ENCODE measurements at places on chromosomes 1 and 21.

DNA sequence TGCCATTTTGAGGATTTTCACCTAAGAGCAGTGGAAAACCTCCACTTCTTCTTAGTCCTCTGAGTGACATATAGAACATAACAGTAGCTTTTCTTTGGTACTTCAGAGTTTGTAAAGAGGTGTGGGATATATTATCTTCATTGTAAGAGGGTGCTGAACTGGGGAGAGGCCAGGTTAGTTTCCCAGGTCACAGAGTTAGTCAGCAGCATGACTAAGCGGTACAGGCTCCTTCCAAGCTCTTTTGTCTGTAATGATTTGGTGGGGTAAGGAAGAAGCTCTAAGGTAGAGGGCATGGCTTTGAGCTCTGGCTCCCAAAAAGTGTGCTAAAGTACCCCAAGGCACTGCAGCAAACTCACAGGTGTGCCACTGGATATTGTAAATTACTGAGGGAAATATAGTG lies 325.0 kb upstream of the PLXNA2 start:
- DNase-seq = no peak

DNA sequence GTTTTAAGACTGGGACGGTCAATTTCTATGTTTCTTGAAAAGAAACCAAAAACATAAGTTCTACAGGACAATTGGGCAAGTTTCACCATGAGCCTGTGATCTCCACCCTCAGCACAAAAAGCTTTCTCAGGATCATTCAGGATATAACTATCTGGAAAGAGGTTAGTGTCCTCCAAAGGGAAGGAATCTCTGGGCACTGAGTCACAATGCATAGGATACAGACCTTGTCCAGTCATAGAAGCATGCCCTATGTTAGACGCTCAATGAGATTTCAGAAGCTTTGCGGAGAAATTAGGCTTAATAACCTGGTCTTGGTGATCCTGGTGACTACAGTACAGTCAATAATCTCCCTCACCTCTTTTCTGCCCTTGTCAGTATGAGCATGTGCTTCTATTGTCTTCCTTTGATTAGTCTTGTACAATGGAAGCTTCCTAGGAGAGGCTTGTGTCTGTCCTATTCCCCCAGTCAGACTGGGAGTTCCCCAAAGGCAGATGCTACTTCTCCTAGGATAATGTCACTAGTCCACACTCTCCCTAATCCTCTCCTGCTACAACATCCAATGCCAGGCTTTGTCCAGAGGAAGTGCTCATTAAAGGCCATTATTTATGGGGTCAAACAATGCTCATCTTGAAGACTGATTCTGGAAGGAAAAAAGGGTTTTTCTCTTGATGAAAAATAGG lies 97.4 kb downstream of the KCNH1 start:
- DNase-seq = no peak

- DNase-seq = no peak
These were observed 3.1 kb upstream of the BLACAT1 start for GRCh38 chr1:205458777-205459566.

DNA sequence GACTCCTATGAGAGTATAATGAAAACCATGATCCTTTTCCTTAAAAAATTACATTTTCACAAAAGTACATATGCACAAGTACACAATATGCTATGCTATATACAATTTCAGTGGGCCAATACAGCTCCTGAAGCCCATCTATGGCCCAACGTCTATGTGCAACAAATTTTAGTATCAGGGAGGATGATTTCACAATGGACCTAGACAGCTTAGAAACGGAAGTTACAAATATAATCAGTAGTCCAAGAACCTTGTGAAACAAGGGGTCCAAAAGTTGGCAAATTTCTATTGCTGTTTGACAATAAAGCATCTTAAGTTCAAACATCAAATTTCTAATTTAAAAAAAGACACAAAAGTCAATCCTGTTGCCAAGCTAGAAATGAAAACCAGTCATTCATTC lies 87.0 kb downstream of the DPYD start:
- DNase-seq = no peak

- no peak for DNase-seq
These were observed 178.0 kb downstream of the CAMTA1 start for GRCh38 chr1:6962996-6963911.

GRCh38 chr21:16005996-16006395 lies 276.2 kb downstream of the USP25 start:
- DNase-seq = no peak

- no peak for DNase-seq
These were observed 240.5 kb downstream of the TGFB2 start for GRCh38 chr1:218585511-218586184.

DNA sequence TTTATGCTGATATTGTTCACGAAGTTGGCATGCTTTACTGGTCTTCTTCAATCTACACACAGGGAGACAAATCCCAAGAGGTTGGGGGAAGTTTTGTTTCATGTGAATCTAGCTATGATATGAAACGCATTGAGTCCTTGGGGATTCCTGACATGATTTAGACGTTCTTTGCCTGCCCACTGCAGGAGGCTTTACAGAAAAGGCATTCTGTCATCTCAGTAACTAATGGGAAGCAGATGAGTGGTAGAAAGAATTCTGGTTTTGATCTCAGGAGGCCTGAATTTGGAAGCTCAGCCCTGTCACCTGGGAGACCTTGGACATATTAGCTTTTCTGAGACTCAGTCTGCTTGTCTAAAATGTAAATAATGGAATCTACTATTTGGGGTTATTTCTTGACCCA lies 383.0 kb upstream of the NFIA start:
- DNase-seq = no peak

DNA sequence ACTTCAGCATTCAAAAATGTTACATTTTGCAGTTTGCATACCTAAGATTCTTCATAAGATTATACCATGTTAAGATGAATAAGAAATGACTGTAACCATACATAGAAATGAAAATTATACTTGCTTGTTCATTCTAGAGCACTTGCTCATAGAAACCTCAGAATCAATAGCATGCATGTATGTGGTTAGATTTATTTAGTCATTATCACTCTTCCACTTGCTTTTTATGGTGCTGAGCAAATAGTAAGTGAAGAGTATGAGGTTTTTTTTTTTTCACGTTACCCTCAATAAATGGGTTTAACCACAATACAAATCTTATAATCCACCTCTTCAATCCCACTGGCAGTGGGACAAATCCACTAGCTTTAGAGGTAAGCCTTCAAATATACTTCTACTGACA lies 84.7 kb downstream of the LRRC53 start:
- DNase-seq = no peak

- no peak for DNase-seq
These were observed 537.3 kb upstream of the PLXNA2 start for GRCh38 chr1:208781391-208782045.

DNA sequence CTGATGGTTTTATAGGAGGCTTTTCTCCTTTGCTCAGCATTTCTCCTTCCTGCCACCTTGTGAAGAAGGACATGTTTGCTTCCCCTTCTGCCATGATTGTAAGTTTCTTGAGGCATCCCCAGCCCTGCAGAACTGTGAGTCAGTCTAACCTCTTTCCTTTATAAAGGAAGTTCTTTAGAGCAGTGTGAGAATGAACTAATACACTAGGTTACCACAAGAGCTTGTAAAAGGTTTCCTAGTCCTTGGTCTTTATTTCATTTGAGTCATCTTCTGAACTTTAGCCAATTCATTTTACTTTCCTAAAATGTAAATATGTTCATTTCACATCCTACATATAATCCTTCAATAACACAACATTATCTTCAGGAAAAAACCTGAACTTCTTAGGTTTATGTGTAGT lies 365.3 kb downstream of the HHIPL2 start:
- no peak for DNase-seq

DNA sequence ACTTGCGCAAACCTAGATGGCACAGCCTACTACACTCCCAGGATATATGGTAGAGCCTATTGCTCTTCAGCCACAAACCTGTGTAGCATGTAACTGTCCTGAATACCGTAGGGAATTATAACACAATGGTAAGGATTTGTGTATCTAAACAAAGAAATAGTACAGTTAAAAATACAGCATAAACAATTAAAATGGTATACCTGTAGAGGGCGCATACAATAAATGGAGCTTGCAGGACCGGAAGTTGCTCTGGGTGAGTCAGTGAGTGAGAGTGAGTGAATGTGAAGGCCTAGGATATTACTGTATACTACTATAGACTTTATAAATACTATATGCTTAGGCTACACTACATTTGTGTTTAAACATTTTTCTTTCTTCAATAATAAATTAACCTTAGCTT lies 99.3 kb downstream of the PLD5 start:
- no peak for DNase-seq

DNA sequence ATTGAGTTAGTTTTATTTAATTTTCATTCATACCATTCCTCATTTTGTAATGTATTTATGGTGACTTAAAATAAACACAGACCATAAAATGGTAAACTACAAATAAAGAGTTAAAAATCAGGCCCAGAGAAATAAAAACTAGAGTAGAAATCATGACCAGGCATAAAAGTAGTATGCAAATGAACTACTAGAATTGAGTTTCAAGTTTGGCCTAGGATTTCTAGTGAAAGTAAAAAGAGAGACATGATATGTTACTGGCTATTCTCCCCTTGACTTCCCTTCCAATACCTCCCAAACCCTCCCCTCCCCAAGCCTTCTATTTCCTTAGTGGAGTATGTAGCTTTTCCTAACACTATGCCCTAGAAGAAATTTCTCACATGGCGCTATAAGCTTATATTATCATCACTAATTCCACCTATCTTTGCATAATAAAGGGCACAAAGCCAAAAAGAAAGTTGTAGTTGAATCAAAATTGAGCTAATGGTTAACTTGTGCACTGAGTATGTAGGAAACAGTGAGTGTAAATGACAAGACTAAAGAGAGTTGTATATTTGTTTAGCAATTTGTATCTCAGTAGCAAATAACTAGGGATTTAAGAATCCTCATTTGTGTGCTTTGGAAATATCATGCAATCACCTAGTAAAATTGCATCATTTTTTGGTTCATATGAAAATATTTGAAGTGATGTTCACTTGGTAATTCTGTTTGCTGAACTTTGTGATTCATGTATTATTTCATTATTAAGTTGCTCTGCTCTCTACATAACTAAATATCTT lies 29.7 kb upstream of the CDC14A start:
- DNase-seq = peak; percentile 15

DNA sequence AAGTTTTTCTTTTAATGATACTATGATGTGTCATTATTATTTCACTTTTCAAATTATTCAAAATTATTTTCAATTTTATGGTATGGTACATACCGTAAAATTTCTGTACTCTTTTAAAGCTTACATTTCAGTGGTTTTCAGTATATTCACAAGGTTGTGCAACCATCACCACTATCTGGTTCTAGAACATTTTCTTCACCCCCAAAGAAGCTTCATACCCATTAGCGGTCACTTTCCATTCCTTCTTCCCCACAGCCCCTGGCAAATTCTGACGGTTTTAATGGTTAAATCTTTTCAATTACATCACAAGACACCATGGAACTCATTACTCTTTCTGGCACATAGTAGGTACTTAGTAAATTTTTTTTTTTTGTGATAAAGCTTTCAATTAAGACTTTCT lies 22.8 kb upstream of the ATP5PO start:
- DNase-seq = no peak

DNA sequence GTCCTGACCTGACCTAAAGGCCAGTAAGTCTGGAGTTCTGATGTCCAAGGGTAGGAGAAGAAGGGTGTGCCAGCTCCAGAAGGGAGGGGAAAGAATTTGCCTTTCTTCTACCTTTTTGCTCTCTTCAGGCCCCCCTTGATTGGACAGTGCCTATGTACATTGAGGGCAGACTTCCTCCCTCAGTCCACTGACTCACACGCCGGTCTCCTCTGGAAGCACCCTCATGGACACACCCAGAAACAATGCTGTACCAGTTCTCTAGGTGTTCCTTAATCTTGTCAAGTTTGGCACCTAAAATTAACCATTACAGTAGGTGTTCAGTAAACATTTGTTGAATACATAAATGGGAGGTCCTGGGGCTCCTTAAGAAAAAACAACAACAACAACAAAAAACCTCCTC lies 51.0 kb upstream of the POU2F1 start:
- DNase-seq = no peak

DNA sequence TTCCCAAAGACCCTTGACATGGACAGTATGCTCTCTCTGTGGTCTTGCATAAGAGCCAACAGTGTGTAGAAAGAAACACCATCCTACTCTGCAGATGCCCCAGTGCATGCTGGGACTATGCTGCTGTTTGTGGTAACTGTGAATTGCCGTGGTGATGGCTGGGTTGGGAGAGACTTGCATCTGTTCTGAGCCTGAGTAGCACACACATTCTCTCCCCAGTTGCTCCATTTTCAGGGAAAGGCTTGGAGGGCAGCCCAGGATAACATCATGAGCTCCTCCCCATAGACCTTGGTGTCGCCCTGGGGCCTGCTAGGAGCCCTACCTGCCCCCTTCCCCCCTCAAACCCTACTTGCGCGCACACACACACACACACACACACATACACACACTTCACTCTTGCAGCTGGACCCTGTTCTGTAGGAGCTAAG lies 120.9 kb upstream of the IPO9 start:
- DNase-seq = peak; percentile 65

- no peak for DNase-seq
These were observed 2.3 kb downstream of the VASH2 start for GRCh38 chr1:212952641-212952976.

DNA sequence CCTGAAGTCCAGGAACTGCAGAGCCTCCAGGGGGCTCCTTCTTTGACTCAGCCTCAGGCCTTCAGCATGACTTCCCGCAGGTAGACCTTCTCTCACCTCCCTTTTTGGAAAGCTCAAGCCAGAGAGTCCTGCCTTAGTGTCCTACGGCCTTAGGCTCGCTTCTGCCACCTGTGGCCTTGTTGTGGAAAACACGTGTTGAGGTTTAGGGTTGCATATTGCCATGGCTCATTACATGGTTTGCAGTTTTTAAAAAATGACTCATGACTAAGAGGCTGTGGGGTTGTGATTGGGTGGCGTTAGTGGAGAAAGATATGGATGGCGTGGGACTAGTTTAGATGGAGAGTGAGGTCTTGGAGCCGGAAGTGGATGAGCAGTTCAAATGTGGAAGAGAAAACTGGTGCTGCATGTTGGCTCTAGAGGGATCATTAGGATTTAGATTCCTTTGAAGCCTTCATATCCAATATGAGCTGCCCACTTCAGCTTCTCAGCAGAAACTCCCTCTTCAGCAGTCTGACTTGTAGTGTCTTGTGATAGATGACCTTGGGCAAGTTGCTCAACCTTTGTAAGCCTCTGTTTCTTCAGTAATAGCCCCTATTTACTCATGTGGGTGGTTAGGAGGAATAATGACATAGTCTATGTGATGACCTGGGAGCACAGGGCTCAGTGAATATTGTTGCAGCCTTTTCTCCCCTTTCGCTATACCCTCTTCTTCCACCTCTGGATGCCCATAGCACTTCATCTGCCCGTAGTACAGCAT lies 6.5 kb upstream of the FGGY start:
- DNase-seq = no peak

DNA sequence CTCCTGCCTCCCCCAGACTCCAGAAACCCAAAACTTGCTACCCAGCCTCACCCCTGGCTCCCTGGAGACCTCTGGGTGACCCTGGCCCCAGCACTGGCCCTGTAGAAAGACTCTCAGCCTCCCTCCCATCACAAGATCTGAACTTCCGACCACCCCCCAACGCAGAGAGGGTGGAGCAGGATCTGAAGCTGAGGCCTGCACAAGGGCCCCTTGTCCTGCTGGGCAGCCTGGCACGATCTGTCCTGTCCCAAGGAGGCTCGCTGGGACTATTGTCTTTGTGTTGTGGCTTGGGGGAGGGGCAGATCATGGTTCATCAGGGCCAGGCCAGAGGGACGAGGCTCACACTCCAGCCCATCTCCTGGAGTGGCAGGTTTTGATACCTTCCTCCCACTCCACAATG lies 20.0 kb downstream of the PHLDA3 start:
- DNase-seq = no peak

GRCh38 chr1:86335916-86336315 lies 60.2 kb downstream of the ODF2L start:
- no peak for DNase-seq
